ENCODE measurements at places on chromosomes 1 and 21.

- DNase-seq, result no peak
Observed at GRCh38 chr1:17292299-17293160, 15.5 kb upstream of the PADI4 start.

GRCh38 chr1:20702416-20702815, 15.4 kb downstream of the KIF17 start:
- DNase-seq, result peak; percentile 35

GRCh38 chr1:36628804-36629203, 146.1 kb upstream of the CSF3R start:
- DNase-seq, result no peak

DNA sequence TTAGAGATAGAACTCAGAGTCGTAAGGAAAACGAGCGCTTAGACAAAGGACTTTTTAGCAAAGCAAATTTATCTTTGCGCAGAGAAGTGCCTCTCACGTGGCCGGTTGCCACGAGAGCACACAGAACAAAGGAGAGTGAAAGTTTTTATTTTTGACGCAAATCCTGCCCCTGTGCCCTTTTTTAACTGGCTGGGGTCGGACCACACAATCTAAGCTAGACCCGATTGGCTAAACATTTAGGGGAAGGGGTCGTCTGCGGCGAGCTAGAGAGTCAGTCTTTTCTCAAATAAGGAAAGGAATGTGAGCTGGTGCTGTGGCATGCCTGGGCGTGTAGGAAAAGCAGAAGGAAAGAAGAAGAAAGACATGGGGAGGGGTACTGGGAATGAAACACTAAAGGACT, 2.4 kb downstream of the KRTAP10-2 start:
- no peak for DNase-seq

- no peak for DNase-seq
Observed at GRCh38 chr1:86068841-86069756, 87.5 kb downstream of the COL24A1 start.

- no peak for DNase-seq
Observed at GRCh38 chr21:26810676-26811415, 34.4 kb downstream of the ADAMTS1 start.

- DNase-seq, result peak; percentile 70
Observed at GRCh38 chr1:160078512-160079195, 2.7 kb upstream of the KCNJ9 start.

GRCh38 chr1:183733715-183734114, 71.2 kb upstream of the RGL1 start:
- no peak for DNase-seq

DNA sequence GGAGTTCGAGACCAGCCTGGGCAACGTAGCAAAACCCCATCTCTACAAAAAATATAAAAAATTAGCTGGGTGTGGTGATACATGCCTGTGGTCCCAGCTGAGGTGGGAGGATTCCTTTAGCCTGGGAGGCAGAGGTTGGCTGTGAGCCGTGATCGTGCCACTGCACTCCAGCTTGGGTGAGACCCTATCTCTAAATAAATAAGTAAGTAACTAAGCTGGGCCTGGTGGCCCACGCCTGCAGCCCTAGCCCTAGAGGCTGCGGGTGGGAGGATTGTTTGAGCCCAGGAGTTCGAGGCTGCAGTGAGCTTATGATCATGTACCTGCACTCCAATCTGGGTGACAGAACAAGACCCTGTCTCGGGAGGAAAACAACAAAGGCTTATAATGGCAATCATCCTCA, 4.6 kb downstream of the CLIC4 start:
- no peak for DNase-seq

DNA sequence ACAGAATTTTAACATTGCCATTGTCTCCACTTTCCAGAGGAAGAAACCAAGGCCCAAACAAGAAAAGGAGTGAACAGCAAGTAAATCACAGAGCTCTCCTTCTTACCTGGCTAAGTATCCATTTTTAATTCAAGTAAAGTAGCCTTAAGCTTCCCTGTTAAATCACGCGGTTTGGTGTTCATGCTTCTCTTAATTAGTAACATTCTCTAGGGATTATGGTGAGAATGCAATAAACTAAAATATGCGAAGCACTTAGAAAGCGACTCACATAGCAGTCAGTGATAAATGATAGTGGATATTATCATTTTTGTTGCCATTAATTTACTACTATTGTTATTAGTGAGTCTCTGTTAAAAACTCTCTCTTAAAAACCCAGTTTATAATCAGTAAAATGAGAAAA, 630.5 kb upstream of the TMPRSS15 start:
- DNase-seq, result no peak

- no peak for DNase-seq
Observed at GRCh38 chr1:13616234-13616633, 32.6 kb downstream of the PDPN start.

DNA sequence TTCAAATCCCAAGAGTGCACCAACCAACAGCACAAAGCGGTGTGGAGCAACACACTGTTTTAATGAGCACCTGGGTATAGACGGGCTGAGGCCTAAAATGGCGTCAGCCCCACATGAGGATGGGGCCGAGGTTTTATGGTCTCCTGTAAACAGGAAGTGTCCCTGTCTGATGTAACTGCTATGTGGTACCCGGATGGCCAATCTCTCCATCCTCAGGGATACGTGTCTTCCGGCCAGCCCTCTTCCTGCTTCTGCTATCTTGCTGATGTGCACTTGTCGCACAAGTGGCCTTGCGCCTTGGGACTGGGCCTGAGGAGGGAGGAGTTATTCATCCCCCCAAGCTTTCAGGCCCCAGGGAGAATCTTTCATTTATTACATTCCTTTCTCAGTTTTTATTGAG, 73.5 kb downstream of the CNST start:
- no peak for DNase-seq

- DNase-seq, result no peak
Observed at GRCh38 chr21:14050121-14050520, 160.6 kb downstream of the LIPI start.

GRCh38 chr1:29590583-29591565, 354.6 kb downstream of the PTPRU start:
- DNase-seq, result no peak

- DNase-seq, result peak; percentile 60
Observed at GRCh38 chr1:56477164-56478111, 101.9 kb downstream of the PLPP3 start.

DNA sequence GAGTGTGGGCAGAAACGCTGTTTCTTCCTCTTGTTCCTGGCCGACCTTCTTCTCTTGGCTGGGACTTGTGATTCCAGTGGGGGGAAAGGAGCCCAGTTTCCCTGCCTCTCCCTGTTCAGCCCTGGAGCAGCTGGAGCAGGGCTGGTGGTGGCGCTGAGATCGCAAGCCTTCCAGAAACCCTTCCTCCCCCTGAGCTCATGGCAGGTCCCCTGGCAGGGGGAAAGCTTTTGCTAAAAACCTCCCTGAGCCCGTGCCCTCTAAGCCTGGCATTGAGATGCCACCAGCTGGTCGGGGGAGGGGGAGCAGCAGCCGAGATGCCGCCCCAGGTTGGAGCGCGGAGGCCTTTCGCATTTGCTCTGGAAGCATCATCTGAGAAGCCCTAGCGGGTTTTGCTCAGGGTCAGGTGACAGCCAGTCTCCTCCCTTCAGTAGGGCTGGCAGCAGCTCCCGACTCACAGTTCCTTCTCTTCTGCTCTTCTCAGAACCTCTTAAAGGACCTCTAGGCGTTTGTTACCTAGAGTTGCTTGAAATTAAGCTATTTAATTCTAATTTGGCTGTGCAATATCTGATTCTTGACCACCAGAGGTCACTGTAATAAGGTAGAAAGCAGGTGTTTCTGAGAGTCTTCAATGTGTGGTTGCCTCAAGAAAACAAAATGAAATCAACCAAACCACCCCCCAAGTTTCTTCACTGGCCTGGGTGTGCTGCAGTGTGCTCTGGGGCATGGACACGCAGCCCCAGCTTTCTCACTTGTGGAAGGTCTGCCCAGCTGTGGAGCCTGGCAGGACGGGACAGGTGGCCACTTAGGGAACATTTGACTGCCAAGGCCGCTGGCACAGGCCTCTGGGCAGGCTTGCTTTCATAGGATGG, 257.3 kb downstream of the CAMTA1 start:
- no peak for DNase-seq

DNA sequence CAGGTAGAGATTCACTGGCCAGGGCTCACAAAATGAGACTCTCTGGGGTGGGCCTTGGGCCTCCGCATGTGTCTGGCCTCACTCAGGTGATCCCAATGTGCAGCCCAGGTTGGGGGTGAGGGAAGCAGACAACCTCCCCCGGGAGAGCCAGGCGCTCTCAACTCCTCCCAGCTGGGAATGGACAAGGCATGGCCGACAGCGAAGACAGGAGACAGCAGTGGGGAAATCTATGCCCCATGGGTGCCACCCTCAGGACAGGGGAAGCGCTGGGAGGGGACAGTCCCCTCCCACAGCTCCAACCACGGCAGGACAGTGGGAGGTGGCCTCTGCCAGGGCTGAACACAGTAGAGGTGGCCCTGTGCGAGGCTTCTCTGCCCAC, 47.7 kb downstream of the PRDM15 start:
- peak; percentile 7 for DNase-seq

DNA sequence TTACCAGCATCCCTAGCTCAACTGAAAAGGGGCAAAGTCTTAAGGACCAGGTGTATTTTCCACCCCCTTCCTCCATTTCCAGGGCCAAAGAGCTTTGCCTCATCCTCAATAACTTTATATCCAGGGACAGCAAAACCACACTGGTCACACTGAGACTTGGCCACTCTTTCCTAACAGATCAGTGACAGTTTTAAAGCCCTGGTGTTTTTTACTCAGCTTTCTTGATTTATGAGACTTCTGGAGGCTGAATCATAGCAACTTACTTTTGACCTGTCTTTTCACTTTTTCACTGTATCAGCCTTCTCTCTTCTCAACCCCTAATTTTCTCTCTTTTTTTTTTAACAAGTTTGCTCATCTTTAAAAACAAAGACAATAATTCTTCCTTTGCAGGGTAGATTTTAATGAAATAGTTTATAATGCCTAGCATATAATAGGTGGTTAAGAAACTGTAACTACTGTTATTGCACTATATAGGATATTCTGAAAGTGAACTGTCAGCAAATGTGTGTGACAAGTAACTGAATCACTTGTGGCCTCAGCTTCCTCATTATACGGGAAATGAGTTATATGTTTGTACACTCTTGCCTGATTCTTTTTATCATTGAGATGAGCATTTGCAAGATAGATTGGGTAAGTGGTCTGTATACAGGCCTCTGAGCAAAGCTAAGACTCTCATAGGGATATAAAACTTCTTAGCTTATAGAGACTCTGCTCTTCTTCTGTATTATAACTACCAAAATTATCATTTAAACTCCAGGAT, 19.7 kb upstream of the DYNLT5 start:
- peak; percentile 60 for DNase-seq

GRCh38 chr1:151472856-151473731, 13.8 kb upstream of the POGZ start:
- DNase-seq, result peak; percentile 62

DNA sequence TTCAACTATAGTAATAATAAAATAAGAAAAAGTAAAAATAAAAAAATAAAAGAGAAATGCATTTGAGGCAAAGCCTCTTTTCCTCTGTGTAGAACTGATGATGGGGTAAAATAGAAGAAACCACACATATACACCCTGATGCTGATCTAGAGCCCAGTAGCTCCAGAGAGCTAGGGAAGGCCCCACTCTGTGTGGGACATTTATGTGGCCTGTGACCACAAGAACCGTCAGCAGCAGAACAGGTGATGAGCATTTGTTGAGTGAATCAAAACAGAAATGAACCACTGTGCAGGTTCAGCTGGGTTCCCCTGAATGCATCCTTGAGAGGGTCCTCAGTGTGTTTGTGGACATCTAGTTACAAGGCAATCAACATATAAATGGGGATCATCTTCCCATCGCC, 221.8 kb upstream of the HOOK1 start:
- no peak for DNase-seq

GRCh38 chr1:117751321-117751720, 145.5 kb downstream of the TENT5C start:
- DNase-seq, result no peak

DNA sequence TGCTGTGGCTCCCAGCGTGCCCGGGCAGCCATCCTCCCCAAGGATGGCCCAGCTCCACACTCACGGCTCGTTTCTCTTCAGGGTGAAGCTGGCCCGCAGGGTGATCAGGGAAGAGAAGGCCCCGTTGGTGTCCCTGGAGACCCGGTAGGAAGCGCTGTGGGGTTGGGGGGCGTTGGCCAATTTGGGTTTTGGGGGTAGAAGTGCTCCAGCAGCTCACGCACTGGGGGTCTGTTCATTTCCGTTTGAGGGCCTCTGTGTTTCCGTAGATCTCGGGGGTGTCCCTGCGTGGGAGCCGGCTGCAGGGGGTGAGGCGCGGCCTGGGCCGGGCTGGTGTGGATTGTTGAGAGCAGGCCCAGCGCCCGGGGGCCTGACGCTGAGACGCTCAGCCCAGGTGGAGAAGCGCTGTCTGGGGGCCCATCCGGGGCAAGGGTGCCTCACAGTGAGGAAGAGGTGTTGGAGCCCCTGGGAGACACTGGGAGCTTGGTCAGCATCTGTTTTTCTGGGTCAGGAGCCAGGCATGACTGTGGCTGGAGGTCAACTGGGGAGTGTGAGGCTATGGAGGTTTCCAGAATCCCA, 12.6 kb downstream of the COL6A1 start:
- no peak for DNase-seq

- DNase-seq, result no peak
Observed at GRCh38 chr1:31627930-31628559, 10.6 kb downstream of the HCRTR1 start.

GRCh38 chr1:232883992-232884661, 66.3 kb upstream of the NTPCR start:
- DNase-seq, result no peak

Measured in suppressor macrophage treated with lipopolysaccharide for 1 hour (primary cell).